Cardiac muscle cell (in vitro differentiated cells and primary cell): ENCODE measurements at places on chromosomes 12 and 14. TPM values are rescaled to one million over a fixed set of nuclear protein-coding genes. Genes with fewer than 3 reads are reported as not detected.

The KRT4 gene
- not detected in 2 replicates for total RNA-seq

The LRP1 gene
- total RNA-seq, result 37.1 and 77.5 TPM in 2 replicates

The SYCP3 gene
- total RNA-seq, result not detected in 2 replicates

The TAS2R7 gene
- not detected in 2 replicates for total RNA-seq

The TROAP gene
- 8.0 and 72.9 TPM in 2 replicates for total RNA-seq

The DTX1 gene
- total RNA-seq, result 0.18 and 0.48 TPM in 2 replicates

The ALG10 gene
- total RNA-seq, result 7.7 and 8.4 TPM in 2 replicates

The TCL1A gene
- total RNA-seq, result not detected in 2 replicates

The SOX5 gene
- total RNA-seq, result 11.9 and 29.4 TPM in 2 replicates

The IL31 gene
- not detected in 2 replicates for total RNA-seq

The VDR gene
- not detected in 2 replicates for total RNA-seq

The NYNRIN gene
- 37.2 and 56.2 TPM in 2 replicates for total RNA-seq

The SLC5A8 gene
- not detected in 2 replicates for total RNA-seq
